ENCODE measurements at places on chromosomes 5 and 9. TPM values are rescaled to one million over a fixed set of nuclear protein-coding genes. Genes with fewer than 3 reads are reported as not detected.

LECT2 gene
- polyA plus RNA-seq: not detected

NR4A3 gene
- polyA plus RNA-seq: 0.87 TPM

GRM6 gene
- not detected for polyA plus RNA-seq

DNA sequence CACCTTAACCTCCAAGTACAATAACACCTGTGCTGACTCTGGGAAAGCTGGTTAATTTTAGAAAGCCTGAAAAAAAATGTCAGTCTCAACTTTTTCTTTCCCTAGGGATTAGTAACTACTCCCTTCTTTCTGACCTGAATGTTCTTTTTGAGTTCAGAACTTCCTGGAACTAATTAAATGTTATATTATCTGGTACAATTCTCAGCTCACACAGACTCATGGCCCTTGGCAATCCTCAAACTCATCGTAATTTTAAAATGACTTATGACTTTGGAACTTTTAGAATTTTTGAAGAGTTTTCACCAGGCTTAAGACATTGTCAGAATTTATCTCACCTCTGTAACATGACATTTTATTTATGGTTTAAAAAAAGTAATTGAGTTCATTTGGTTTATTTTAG lies 315.0 kb downstream of the FER start:
- H3K4me3 ChIP-seq: no peak overlapping the region
- no peaks in the 10 kb centered on the region for H3K27me3 ChIP-seq
- H3K36me3 ChIP-seq: no peaks in the 10 kb centered on the region
- DNase-seq: no peak
- no peaks in the 10 kb centered on the region for H3K4me1 ChIP-seq

GRCh38 chr9:123642291-123643278 lies 286.6 kb downstream of the CRB2 start:
- H3K27ac ChIP-seq: peak overlapping the region; percentile 48
- H3K27me3 ChIP-seq: no peaks in the 10 kb centered on the region
- H3K36me3 ChIP-seq: no peaks in the 10 kb centered on the region
- peak; percentile 88 for DNase-seq

DNA sequence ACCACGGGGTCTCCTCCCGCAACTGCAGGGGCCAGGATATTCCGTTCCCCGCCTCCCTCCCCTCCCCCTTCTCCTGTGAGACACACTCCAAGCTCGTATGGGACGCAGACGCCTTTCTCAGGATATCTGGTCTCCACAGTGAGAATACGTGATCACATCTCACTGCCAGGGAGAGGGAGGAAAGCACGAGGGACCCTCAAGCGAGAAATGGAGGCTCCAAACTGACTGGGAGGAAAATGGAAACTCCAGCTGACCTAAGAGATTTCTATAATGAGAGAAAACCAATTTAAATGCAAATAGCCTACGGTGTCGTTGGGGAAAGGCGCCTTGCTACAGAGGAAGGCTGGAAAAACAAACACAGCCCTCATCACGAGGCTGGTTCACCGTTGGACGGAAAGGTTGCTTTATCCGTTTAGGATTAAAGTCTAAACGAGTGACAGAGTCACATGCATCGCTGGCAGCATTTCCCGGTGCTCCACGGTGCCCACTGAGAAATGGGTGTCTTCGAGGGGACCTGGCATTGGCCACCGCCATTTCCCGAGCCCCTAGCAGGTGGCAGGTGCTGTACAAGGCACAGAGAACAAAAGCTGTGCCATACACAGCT lies 116.9 kb upstream of the CPEB4 start:
- peaks cover 7% of the 10 kb centered on the region for H3K4me1 ChIP-seq
- H3K4me3 ChIP-seq: no peak overlapping the region

DNA sequence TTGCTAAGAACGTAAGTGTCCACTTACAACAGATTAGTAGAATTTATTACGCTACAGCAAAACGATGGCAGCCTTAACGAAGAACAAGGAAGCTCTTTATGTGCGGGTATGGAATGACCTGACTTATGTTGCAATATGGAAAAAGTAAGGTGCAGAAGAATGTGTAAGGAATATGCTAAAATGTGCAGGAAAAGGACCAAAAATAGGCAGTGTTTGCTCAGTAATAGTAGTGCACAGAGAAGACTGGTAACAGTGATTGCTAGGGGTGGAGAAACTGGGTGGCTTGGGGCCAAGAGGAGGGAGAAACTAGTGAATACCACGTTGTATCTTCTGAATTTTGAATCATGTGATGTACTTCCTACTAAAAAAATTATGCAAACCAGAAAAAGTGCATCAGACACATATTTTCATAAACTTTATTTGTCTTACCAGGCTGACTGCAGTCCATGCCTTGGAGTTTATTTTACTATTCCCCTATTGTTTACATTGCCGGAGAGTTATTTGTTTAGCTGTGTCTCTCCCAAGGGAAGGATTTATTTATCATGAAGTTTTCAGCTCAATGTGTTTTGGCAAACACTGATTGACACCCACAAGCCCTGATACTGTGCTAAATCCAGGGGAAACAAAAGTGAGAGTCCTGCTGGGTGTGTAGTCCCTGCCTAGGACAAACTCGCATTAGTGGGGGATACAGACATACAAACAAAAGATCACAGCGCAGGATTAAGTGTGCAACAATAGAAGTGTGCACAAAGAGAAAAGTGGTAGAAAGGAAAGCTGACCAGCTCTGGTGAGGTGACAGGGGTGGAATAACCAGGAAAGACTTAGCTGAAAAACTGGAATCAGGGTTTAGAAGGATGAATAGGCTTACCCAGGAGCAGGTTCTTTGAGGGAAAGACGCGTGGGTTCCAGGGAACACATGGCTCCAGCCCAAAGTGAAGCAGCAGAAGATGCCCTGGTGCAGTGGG lies 34.0 kb upstream of the ZNF484 start:
- no peak overlapping the region for H3K27ac ChIP-seq
- peaks cover 33% of the 10 kb centered on the region for H3K27me3 ChIP-seq
- no peak overlapping the region for H3K4me3 ChIP-seq
- peak; percentile 41 for DNase-seq

GRCh38 chr9:128190516-128191405 lies 611 bp downstream of the CIZ1 start:
- peaks cover 13% of the 10 kb centered on the region for H3K36me3 ChIP-seq
- H3K4me3 ChIP-seq: peak overlapping the region; percentile 78
- peak overlapping the region; percentile 85 for H3K27ac ChIP-seq
- H3K27me3 ChIP-seq: no peaks in the 10 kb centered on the region
- peaks cover 9% of the 10 kb centered on the region for H3K4me1 ChIP-seq
- peak; percentile 17 for DNase-seq

GRCh38 chr5:136225796-136226195 lies 32.8 kb upstream of the SMIM32 start:
- peaks cover 13% of the 10 kb centered on the region for H3K27me3 ChIP-seq
- H3K4me1 ChIP-seq: no peaks in the 10 kb centered on the region
- no peak overlapping the region for H3K4me3 ChIP-seq

GRCh38 chr5:143174714-143175398 lies 228.6 kb downstream of the NR3C1 start:
- no peaks in the 10 kb centered on the region for H3K36me3 ChIP-seq
- no peak for DNase-seq
- H3K4me1 ChIP-seq: peaks cover 34% of the 10 kb centered on the region
- H3K4me3 ChIP-seq: no peak overlapping the region
- H3K27ac ChIP-seq: peak overlapping the region; percentile 25

GRCh38 chr9:132109291-132109690 lies 29.6 kb upstream of the MED27 start:
- H3K27me3 ChIP-seq: peaks cover 25% of the 10 kb centered on the region
- DNase-seq: no peak
- H3K27ac ChIP-seq: no peak overlapping the region
- H3K4me1 ChIP-seq: no peaks in the 10 kb centered on the region
- H3K36me3 ChIP-seq: no peaks in the 10 kb centered on the region

DNA sequence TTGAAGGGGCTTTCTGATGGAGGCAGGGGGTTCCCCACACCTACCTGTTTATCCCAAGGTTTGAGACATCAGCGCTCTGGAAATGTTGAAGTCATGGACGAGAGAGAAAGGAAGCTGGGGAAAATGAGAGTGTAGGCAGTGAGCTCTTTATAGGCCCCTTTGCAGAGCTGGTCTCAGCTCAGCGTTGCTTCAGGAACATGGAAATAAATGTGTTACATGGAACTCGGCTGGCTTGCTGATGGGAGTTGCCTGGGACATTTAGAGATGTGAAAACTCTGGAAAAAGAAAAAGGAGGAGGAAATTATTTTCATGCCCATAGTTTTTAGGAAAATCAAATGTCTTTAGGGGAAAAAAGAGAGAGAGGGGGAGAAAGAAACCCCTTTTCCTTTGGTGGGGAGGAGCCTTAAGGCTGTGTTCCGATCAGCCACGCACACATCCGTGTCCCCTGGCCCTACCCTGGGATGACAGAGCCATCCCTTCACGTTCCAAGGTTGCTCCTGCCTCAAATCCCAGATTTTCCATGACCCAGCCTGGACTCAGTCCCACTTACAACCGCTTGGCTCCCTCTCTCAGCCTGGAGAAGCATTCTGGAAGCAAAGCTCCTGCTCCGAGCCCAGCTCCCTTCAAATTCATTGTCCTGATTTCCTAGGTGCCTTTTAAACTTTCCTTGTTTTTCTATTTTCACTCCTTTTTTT lies 78.3 kb downstream of the COL27A1 start:
- no peak for DNase-seq
- H3K27ac ChIP-seq: no peak overlapping the region
- H3K27me3 ChIP-seq: no peaks in the 10 kb centered on the region
- no peak overlapping the region for H3K4me3 ChIP-seq
- H3K4me1 ChIP-seq: peaks cover 21% of the 10 kb centered on the region
- no peaks in the 10 kb centered on the region for H3K36me3 ChIP-seq

- H3K36me3 ChIP-seq: no peaks in the 10 kb centered on the region
- DNase-seq: no peak
- H3K4me1 ChIP-seq: peaks cover 5% of the 10 kb centered on the region
- no peak overlapping the region for H3K4me3 ChIP-seq
Measured at GRCh38 chr5:147675168-147675567, 107.4 kb downstream of the JAKMIP2 start.

- no peaks in the 10 kb centered on the region for H3K4me1 ChIP-seq
- H3K4me3 ChIP-seq: no peak overlapping the region
- H3K27ac ChIP-seq: no peak overlapping the region
- H3K27me3 ChIP-seq: no peaks in the 10 kb centered on the region
- no peaks in the 10 kb centered on the region for H3K36me3 ChIP-seq
Measured at GRCh38 chr5:111262815-111263214, 38.6 kb downstream of the CAMK4 start.
